Ascending aorta (tissue), 2 donors: ENCODE measurements at places on chromosomes 3 and 15.

GRCh38 chr15:48592221-48592731 lies 53.2 kb downstream of the FBN1 start:
- DNase-seq, result no peak

DNA sequence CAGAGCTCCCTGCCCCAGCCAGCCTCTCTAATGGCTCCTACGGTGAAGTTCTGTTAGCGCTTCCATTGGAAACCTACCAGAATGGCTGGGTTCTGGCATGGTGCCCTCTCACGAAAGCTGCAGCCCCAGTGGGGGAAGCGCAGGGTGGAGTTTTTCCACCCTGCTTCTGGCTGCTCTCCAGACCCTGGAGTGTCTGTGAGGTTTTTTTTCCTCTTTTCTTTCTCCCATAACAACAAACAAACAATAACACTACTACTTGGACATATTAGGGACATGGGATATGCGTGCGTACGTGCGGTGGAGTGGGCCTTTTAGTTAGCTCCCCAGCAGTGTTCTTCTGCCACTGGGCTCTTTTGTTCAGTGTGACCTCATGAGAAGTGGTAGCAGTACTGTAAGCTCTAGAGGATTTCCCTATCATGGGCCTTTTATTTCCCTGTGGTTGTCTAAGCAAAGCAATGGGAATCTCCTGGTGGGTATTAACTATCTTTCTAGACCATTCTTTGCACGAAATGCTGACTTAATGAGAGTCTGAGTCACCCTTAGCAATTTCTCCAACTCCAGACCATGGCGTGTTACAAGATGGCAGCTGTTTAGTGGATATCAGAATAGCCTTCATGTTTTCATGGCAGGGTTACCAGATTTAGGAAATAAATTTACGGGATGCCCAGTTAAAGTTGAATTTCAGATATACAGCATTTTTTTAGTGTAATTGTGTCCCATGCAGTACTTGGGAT lies 161.9 kb downstream of the FNDC3B start:
- DNase-seq, result peak; percentile 12

- DNase-seq, result no peak
Observed at GRCh38 chr3:130960139-130960795, 66.4 kb downstream of the ASTE1 start.

- DNase-seq, result no peak
Observed at GRCh38 chr3:136294176-136294575, 44.0 kb downstream of the PCCB start.

DNA sequence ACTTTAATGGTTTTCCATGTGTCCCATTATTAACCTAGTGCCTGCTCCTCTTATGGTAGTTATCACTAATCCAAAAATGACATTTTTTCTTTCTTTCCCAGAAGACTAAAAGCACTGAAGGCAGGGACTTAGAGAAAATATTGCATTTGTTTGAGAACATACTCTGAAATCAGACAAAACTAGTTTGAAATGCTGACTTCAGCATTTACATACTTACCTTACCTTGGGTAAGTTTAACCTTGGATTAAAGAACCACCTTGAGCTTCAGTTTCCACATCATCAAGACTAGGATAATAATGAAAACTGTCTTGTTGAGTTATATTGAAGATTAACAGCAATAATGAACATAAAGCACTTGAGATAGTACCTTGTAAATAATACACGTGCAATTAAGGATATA lies 413.0 kb downstream of the SOX2 start:
- no peak for DNase-seq

DNA sequence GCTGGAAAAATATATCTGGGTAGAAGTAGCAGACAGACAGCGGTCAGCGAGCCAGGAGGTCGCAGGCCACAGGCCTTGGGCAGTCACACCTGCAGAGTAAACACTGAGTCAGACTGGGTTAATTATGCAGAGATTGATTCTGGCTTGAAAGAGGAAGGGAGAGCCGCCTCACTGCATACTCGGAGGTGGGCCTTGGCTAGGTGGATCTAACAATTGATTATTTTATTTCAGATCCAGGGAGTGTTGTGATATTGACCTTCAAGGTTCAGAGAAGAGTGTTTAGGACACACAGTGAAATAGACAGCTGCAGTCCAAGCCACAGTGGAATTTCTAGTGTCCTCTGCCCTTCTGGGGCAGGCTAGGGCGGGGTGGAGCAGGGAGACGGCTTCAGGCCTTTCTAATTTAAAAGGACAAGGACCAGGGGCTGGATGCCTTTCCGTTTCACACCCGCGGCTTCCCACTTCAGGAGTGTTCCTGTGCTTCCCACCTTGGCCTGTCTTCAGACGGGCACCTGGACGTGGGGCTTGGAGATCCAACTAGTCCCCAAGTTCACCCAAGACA lies 237.3 kb downstream of the XXYLT1 start:
- DNase-seq, result no peak

DNA sequence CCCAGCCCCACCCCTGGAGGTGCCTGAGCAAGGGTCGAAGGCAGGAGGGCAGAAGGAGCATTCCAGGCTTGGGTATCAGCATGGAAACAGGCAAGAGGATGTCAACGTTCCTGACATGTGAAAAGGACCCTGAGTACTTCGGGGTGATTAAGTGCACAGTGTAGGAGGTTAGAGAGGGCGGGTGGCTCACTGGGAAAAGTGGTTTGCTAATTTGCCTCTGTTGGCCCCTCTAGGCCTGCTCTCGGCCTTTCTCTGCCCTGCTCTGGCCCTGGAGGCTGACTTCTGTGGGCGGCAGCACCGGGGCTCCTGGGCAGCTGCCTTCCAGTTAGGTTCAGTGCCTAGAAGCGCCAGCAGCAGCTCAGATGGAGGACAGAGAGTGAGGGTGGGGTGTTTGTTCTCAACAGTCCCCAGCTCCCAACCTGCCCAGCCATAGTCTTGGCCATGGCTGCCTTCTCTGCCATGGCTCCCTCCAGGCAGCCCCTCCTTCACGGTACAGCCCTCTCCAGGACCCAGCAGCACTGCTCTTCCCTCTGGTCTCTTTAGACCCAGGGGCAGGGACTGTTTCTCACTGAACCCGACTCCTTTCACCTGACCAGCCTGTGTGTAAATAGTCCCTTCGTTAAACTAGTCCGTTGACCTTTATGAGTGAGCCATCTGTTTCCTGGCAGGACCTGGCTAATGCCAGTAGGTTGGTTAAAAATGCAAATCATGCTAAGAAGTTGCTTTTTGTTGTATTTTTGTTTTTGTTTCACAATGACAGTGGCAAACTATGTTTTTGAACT lies 107.1 kb upstream of the TPM1 start:
- DNase-seq, result no peak

- DNase-seq, result no peak
Observed at GRCh38 chr3:65751123-65751700, 287.5 kb downstream of the MAGI1 start.

- no peak for DNase-seq
Observed at GRCh38 chr15:48720646-48721045, 75.1 kb upstream of the FBN1 start.

DNA sequence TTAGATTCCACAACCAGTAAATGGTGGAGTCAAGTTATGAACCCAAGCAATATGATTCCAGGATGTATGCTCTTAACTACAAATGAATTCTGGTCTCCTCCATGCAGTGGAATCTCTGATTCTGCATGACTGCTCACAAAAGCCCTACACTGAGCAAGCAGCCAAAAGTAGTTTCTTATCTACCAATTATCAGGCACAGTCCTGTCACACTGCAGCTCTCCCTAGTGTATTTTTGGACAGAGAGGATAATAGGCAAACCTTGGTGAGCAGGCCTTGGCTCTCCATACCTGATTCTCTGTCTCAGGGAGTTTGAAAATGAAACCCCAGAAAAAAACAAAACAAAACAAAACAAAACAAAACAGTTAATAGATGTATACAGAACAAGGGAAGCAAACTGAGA lies 3.5 kb upstream of the SSR3 start:
- DNase-seq, result no peak

DNA sequence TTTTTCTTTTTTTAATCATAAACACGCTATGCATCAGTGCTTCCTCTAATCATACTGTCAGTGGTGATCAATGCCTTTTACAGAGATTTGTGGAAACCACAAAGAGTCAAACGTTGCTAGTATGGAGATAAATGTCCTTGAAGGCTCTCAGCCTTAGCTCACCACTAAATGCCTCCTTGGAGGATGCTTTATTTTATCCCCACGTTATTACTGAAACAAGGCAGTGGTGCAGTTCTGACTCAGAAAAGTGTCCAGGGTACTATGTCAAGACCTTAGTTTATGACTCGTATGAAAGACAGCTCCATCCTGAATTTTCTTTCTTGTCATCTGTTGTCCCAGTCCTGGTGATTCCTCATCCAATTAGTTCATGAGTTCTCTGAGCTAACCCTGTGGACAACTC lies 1146.7 kb downstream of the IGSF11 start:
- DNase-seq, result no peak

DNA sequence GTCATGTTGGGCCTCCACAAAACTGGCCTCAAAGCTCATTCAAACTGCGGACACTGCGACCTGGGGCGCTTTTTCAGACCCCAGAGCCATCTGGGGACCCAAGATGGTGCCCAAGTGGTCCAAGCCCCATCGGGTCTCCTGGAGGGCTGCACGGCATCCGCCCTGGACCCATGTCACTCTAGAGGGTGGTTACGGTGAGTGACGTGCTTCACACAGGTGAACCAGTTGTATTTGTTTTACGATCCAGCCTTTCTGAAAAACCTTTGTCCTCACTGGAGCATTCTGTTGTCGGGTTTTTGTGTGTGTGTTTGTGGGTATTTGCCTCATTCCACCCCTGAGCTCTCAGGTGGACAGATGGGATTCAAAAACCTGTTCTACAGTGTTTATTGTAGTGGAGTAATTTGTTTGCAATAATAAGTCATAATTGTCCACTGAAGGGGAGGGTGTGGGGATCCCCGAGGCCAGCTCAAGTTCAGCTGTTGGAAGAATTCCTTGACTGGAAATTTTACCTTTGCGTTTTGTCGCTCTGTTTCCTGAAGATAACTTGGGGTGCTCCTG lies 1.9 kb downstream of the SLC51A start:
- no peak for DNase-seq

- DNase-seq, result no peak
Observed at GRCh38 chr3:24562895-24563294, 68.2 kb upstream of the THRB start.

DNA sequence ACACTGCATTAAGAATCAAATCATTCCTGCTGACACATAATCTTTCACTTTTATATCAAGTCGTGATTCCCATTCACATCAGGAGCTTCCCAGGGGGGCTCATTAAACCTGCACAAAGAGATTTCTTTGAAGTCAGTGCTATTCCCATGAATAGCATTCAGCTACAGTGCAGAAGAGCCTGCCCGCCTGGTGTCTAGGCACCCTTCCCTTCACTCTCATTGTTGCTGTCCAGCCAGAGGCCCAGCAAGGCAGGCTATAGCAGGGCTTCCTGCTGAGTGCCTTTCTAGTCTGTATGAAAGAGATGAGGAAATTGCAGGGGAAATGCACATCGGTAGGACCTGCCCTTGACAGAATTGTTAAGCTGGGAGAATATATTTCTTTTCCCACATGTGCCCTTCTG lies 4.5 kb upstream of the GJD2 start:
- no peak for DNase-seq

- no peak for DNase-seq
Observed at GRCh38 chr3:100743535-100743934, 34.2 kb downstream of the TFG start.

- DNase-seq, result no peak
Observed at GRCh38 chr15:41849861-41850260, 11.2 kb downstream of the PLA2G4B start.

DNA sequence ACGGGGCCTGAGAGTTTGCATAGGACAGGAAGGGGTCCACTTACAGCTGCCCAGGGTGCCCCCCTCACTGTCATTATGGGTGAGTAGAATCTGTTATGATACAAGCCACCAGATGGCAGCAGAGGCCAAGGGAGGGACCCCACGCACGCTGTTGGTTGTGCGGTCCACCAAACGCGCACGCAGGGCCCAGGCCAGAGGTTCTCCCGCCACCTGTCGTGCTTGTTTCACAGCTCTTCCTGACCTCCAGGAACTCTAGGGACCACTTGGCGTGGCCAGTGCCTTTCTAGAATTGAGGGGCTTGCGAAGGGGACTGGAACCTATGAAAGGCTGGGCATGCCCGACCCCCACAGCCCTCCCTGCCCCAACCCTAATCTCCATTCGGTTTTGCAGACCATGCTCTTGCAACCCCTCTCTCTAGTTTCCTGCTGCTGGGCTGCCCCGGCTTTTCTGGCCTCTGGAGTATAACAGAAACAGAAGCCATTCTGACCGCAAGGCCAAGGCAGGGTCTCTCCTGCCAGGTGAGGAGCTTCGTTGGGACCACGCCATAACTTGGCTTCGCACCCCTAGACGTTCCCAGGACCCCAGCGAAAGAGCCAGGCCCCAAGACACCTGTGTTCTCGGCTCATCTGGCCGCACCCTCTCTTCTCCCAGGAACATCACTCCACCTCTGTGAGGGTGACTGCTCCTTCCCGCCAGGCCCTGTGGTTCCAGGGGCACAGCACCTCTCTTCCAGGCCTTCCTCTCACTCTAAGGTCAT lies 46.0 kb downstream of the ALDH1L1 start:
- DNase-seq, result no peak

- no peak for DNase-seq
Observed at GRCh38 chr15:71096676-71097075, 18.6 kb upstream of the THSD4 start.

DNA sequence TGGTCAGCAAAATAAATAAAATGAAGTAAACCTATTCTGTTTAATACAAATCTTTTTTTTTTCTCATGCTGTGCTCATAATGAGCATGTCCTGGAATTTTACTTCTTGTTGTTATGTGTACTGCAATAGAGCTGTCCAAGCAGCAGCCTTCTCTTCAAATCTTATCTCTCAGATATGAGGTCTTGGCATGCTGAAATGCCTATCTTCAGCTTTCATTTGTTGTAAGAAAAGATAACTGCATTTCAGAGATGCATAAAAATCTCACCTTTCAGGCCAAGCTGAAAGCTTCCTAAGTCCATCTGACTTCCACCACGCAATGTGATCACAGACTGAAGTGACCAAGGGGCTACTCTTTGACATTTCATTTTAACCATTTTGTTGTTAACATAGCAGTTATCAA lies 43.5 kb upstream of the LRRC3B start:
- DNase-seq, result no peak

GRCh38 chr3:71392251-71392650 lies 191.3 kb downstream of the FOXP1 start:
- DNase-seq, result no peak

- no peak for DNase-seq
Observed at GRCh38 chr3:136819392-136819730, 435 bp downstream of the SLC35G2 start.

DNA sequence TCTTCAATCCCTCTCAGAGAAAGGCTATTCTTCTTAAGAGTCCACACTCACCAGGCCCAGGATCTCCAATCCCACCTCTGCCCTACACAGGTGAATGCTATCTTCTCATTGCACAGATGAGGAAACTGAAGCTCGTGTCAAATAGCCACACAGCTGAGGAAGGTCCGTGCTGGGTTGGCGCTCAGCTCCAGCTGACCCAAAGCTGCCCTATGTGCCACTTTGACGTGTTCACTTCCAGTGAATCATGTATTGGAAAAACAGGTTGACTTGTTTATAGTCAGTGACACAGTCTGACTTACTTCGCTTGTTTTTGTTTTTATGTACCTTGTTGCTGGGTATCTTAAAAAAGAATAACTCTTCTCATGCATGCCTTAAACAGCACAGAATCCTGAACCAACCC lies 32.4 kb upstream of the ALDH1A3 start:
- no peak for DNase-seq
